ENCODE measurements at places on chromosomes 12 and 14. TPM values are rescaled to one million over a fixed set of nuclear protein-coding genes. Genes with fewer than 3 reads are reported as not detected.
A peak's percentile ranks its signal among the peaks of the same experiment; 100 is the strongest.

GRCh38 chr14:93943930-93944329 lies 16.8 kb downstream of the FAM181A start:
- no peak for DNase-seq

DNA sequence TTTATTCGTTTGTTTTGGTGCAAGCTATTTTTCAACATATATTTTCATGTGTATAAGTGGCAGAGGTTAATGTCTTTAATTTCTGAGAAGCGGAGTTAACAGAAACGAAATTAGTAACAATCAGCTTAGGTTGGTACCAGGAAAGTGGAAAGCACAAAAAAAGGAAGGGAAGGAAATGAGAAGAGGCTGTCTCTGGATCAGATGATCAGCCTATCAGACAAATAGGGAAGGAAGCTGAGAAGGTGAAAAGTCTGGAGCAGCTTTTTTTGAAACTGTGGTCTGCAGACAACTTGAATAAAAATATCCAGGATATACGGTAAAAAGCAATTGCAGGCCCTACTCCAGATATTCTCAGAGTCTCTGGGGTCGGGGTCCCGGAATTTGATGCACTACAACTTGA lies 265.0 kb downstream of the SSPN start:
- DNase-seq: no peak

GRCh38 chr12:46219132-46219876 lies 49.5 kb downstream of the SLC38A1 start:
- DNase-seq: no peak

GRCh38 chr14:105093431-105094192 lies 28.4 kb upstream of the GPR132 start:
- peak; percentile 76 for DNase-seq

GRCh38 chr12:128942960-128943477 lies 89.7 kb downstream of the GLT1D1 start:
- no peak for DNase-seq

- DNase-seq: no peak
Measured at GRCh38 chr14:45633220-45633984, 380.4 kb upstream of the MIS18BP1 start.

GRCh38 chr12:97292588-97292987 lies 170.0 kb upstream of the RMST start:
- DNase-seq: no peak

- no peak for DNase-seq
Measured at GRCh38 chr12:121139286-121139685, 6.6 kb downstream of the P2RX7 start.

- DNase-seq: no peak
Measured at GRCh38 chr12:72267974-72268373, 4.2 kb upstream of the TRHDE start.

DNA sequence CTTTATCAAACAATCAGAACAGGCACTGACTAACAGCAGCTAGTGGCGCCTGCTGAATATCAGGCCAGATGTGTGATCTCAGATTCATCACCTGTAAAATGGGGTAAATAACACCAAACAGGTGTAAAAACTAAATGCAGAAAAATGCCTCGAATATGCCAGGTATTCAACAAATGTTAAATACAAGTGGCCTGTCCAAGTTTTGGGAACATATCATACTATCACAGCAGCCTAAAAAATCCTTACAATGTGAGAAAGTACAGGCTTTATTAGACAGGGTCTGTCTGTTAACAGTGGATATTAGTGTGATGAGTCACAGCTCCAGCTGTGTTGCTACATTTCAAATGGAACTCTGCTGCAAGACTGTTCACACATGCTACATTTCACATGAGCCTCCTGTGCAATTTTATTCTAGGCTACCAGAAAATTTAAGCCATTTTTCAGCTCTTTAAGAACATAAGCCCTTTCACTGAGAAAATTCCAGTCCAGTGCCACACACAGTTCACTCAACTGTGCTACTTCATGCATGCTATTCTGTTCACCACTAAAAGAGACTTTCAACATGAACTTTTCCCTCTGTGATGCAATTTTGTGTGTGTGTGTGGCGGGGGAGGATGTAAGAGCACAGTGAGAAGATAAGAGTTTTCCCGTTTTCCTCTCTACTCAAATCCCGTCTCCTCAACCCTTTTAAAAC lies 56.7 kb downstream of the MSRB3 start:
- DNase-seq: no peak

RTL1 gene
- total RNA-seq: not detected

ZFHX2 gene
- 0.92 TPM for total RNA-seq

NKX2-1 gene
- total RNA-seq: not detected

ANKRD33 gene
- not detected for total RNA-seq

IFT43 gene
- 42.4 TPM for total RNA-seq

CLEC6A gene
- not detected for total RNA-seq

TAS2R42 gene
- not detected for total RNA-seq

Measured in heart right ventricle (tissue), 16 donors.